Activated CD8-positive, alpha-beta memory T cell treated with anti-CD3 and anti-CD28 coated beads for 48 hours (primary cell): ENCODE measurements at places on chromosomes 7 and 10.

- DNase-seq, result no peak
These were observed 7.4 kb upstream of the VIM start for GRCh38 chr10:17220652-17221100.

- no peak for DNase-seq
These were observed 80.9 kb upstream of the ZNF800 start for GRCh38 chr7:127473409-127473808.

- no peak for DNase-seq
These were observed 35.5 kb upstream of the TPST1 start for GRCh38 chr7:66169616-66170015.

DNA sequence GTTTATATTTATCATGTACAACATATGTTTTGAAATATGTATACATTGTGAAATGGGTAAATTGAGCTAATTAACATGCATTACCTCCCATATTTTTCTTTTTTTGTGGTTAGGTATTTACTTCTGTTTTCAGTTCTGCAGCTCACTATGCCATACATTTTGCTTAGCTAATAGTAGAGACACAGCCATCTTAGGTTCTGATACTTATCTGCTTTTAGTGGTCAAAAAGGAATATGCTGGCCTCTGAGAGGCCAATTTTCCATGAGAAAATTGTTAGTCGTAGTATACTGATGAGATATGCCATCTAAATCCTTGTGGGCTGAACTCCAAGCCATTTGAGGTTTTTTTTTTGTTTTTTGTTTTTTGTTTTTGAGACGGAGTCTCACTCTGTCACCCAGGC, 31.0 kb downstream of the SGPL1 start:
- DNase-seq, result no peak

GRCh38 chr7:21580073-21580521, 37.3 kb downstream of the DNAH11 start:
- DNase-seq, result no peak

GRCh38 chr7:12731214-12731656, 43.8 kb downstream of the ARL4A start:
- DNase-seq, result no peak

DNA sequence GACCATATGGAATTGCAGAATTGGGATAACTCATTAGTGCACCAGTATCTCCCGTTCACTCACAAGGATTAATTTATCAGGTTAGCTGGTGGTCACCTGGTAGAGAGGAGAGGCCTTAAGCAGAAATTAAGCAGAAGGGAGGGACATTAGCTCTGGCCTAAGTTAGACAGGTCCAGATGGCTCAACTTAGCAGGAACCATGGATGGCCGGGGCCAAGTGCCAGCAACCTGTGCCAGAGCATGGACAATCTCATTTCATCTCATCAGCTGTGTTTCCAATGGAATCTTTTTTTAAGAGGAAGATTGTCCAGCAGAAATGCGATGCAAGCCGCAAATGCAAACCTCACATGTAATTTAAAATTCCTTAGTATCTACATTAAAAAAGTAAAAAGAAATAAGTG, 82.2 kb downstream of the JCAD start:
- no peak for DNase-seq

DNA sequence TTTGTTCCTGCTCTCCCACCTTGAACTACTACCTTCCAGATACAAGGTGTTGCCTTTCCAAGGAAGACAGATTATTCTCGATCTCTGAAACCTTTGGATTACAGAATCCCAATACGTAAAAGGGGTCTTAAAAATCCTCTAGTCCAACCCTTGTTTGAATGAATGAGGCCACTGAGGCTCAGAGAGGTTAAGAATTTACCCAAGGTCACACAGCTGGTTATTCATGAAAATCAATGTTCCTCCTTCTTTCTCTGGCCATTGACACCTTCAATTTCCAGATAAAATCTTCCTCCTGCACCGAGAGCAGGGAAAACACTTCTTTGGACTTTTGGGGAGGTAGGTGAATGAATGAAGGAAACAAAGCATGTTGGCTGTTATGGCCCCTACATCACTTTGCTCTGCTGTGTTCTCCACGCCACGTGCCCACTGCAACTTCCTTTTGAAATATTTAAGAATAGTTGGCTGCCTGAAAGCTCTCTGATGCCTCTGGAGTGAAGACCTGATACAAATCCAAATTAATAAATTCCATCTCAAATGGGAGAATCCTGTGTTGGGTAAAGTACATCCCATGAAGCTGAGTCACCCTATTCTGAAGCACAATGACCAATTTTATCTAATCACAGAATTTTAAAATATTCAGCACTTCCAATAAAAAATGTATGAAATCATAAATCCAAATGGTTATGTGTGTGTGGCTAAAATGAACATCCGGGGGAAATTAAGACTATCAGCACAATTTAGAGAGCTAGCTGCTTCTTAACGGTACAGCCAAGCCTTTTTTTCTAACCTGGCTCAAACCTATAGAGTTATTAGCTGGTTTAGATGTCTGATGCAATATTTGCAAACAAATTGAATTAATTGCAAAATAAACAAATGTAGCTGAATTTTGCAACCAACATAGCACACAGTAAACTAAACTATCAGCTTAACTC, 7.3 kb downstream of the SVIL start:
- no peak for DNase-seq

DNA sequence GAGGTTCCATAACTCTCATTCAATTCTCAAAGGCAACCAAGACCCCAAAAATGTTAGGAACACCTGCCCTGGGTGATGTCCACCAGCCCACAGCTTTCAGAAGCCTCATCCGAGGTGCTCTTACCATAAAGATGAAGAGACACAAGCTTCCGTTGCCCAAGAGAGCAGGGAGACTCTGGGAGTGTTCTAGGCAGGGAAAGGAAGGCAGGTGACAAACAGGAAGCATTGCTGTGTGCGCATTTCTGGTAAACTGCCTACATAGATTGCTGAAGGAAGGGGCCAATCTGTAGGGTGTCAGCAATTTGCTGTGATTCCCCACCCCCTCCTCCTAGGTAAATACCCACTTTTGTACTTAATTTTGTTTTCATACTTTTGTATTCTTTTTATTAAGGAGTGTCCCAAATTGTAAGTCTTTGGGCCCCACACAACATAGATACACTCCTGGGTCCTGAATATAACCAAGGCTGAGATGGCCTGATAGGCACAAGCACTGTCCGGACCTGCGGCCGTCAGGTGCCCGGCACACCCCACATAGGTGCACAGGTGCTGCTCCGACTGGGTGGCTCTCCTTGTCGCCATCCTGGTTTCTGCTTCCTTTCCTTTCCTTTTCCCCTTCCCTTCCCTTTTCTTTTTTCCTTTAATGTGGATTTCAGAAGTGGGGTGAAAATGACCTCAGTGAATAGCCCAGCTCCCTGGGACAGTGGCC, 51.4 kb upstream of the SMNDC1 start:
- DNase-seq, result no peak

DNA sequence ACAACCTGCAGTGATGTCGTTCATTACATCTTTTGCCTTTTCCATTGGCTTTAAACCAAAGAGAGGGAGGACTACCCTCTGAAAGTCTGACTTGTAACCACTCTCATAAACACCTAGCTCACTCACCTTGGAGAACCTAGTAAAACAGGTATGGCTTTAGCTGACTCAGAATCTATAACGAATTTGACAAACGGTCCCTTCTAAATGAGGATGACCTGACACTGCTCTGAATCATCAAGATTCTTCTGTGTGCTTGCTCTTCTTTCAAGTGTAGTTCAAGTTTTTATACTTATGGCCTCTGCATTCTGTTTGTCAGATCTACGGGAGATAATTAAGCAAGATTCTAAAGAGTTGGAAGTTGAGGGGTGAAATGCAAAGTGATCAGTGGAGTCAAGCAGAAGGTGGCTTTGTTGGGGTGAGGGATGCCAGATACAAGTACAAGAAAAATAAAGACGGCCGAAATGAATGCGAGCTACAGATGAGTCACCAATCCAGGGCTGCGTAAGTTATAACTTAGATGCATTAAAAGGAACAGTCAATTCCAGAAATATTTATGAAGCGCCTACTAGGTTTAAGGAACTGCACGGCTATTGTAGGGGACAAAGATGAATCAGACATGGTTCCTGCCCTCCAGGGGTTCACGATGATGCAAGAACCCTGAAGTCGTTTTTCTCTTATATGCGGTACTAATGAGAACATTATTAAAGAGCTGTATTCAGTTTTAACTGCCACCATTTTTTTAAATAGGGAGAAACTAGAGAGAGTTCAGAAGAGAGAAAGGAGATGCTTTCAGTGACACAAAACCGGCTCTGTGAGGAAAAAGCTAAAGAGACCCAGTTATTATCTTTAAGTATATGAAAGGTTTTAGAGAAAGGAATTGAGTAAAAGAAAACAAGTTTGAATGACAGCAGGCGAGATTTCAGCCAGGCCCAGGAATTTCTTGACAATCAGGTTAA, 6.5 kb downstream of the HIPK2 start:
- no peak for DNase-seq

DNA sequence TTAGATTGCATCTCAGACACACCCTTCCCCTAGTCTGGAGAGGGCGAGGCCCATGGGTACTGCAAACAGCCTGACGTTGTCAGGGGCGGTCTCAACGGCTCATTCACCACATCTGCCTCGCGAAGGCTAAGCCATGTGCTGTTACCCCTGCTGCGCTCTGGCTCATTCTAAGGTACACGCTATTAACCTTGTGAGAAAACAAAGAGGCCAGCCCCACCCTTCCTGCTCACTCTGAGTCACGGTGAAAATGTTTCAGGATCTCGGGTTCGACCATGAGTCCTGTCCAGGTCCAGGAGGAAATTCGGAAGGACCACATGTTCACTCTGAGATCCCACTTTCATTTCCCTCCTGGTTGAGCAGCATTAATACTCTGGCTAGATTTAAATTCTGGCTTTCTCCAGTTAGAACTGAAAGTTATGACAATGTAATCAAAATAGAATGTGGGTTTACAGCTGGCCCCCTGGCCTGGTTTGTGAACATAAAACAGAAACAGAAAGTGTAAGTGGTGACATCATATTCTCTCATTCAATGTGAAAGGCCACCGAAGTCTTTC, 55.2 kb downstream of the EGFR start:
- DNase-seq, result no peak

DNA sequence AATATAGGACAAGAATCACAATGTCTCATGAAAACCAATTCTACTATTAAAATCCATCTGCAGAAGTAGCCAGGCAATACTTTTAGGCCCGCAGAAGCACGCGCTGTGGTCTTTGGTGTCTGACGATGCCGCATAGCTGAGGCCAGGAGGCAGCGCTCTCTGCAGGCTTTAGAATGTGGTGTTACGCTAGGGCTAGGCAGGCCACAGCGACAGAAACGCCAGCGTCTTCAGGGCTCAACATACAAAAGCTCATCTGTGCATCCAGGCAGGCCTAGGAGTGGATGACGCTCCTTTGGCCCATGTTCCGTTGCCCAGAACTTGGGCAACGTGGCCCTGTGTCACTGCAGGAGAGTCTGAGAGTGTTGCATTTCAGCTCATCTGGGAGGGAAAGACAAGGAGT, 601.1 kb upstream of the FOXK1 start:
- no peak for DNase-seq

DNA sequence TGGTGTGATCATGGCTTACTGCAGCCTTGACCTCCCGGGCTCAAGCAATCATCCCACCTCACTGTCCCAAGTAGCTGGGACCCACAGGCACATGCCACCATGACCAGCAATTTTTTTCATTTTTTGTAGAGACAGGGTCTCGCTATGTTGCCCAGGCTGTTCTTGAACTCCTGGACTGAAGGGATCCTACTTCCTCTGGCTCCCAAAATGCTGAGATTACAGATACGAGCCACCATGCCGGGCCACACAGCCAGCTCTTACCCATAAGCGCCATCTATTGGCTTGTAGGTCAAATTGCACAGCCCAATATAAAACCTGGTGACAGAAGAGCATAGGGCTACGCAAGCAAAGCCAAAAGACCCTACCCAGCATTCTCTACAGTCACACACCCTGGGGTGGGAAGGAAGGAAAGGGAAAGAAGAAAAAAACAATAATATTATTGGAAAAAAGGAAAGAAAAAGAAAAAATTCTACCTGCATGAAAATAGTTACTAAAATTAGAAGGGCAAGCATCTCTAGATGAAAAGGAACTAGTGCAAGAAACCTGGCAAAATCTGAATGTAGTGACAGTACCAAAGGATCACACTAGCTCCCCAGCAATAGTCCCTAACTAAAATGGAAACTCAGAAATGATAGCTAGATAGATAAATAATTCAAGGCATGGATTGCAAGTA, 29.4 kb upstream of the AMPH start:
- DNase-seq, result no peak

DNA sequence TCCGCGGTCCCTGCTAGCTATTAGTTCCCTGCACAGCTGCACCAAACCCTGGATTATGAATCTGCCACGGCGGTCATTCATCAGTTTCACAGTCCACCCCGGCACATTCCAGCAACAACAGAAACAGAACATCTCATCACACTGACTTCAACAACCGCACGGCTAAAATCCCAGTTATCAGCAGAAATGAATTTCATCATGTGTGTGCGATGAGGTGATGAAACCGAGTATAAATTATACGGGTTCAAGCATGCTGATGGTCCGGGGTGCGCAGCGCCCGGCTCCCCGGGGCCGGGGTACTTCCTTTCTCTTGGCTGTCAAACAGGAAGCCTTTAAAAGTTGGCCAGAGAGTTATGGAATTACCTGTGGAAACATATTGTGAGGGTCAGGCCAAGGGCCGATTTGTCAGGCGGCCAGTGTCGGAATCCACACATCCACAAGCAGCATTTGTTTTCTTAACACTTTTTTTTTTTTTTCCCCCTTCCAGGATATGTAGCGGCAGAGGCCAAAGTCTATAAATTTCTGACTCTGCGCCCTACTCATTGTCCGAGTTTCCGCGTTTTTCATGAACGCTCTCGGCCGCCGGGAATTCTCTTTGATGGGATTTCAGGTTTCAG, 420.9 kb upstream of the MGMT start:
- no peak for DNase-seq

- no peak for DNase-seq
These were observed 1264.1 kb upstream of the AUTS2 start for GRCh38 chr7:68334216-68334615.

DNA sequence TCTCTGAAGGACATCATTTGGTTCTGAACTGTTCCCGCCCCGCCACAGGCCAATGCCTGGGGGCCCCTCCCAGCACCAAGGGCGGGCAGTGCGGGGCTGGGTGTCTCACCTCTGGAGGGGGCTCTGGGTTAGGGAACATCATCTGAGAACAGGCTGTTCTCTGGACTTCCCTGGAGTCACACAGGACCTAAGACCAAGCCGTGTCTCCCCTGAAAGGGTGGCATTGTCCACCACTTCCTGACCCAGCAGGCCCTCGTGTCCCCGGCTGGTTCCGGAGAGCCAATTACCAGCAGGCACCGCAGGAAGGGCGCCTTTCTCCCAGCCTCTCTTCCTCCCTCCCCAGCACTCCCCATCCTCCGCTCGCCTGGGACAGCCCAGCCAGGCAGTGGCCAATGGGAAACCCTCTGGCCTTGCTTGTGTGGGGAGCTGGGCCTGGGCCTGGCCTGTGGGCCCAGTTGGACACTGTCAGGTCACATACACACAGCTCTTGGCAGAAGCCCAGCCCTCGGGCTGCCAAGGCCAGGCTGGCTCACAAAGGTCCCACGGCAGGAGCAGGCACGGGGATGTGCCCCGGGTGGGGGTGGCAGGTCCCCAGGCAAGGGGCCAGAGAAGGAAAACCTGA, 119.5 kb downstream of the SPDYE5 start:
- no peak for DNase-seq
